Motor neuron (in vitro differentiated cells): ENCODE measurements at places on chromosomes 1 and 21. TPM values are rescaled to one million over a fixed set of nuclear protein-coding genes. Genes with fewer than 3 reads are reported as not detected.

The FAM151A gene
- total RNA-seq: not detected in 2 replicates

The SPOCD1 gene
- 0.27 and 0.38 TPM in 2 replicates for total RNA-seq

The C1orf115 gene
- 1.8 and 2.0 TPM in 2 replicates for total RNA-seq

The CYP4X1 gene
- total RNA-seq: 26.1 and 26.6 TPM in 2 replicates

The PKP1 gene
- total RNA-seq: not detected in 2 replicates

The CFHR1 gene
- total RNA-seq: 0.92 TPM in 2 replicates

The NCMAP gene
- 0.43 and 0.53 TPM in 2 replicates for total RNA-seq

The CDKN2C gene
- total RNA-seq: 18.5 and 18.9 TPM in 2 replicates

The KIFAP3 gene
- total RNA-seq: 75.0 and 77.2 TPM in 2 replicates

The CRYBG2 gene
- 0.36 and 2.2 TPM in 2 replicates for total RNA-seq

The GPR37L1 gene
- 0.69 and 1.1 TPM in 2 replicates for total RNA-seq

The HSD3B1 gene
- total RNA-seq: 0.29 and 0.64 TPM in 2 replicates

The LHX8 gene
- total RNA-seq: 0.19 TPM in 1 of 2 replicates, not detected in the other

The PRRX1 gene
- total RNA-seq: 13.5 and 20.6 TPM in 2 replicates

The DISC1 gene
- 3.9 and 4.5 TPM in 2 replicates for total RNA-seq

The SERPINC1 gene
- total RNA-seq: 0.16 TPM in 1 of 2 replicates, not detected in the other

The DCDC2B gene
- 1.00 and 1.6 TPM in 2 replicates for total RNA-seq

The SLC19A2 gene
- total RNA-seq: 10.5 and 10.7 TPM in 2 replicates

The L1TD1 gene
- total RNA-seq: 0.53 and 0.81 TPM in 2 replicates

The OR2T35 gene
- total RNA-seq: 0.05 and 0.10 TPM in 2 replicates

The LIPI gene
- not detected in 2 replicates for total RNA-seq

The S100A7 gene
- not detected in 2 replicates for total RNA-seq

The TNFSF4 gene
- 1.4 and 1.7 TPM in 2 replicates for total RNA-seq

The OR2L5 gene
- total RNA-seq: 0.38 and 0.58 TPM in 2 replicates

The CDC20 gene
- total RNA-seq: 18.0 and 20.2 TPM in 2 replicates

The TNFRSF18 gene
- not detected in 2 replicates for total RNA-seq

The RAB29 gene
- 1.6 and 1.8 TPM in 2 replicates for total RNA-seq

The CEPT1 gene
- 25.4 and 30.7 TPM in 2 replicates for total RNA-seq

The UBE2U gene
- total RNA-seq: not detected in 2 replicates

The HSF2BP gene
- 0.71 and 1.0 TPM in 2 replicates for total RNA-seq

The C1orf87 gene
- 0.04 and 0.14 TPM in 2 replicates for total RNA-seq

The SEMA4A gene
- 2.7 and 2.9 TPM in 2 replicates for total RNA-seq

The NOS1AP gene
- 9.3 and 10.4 TPM in 2 replicates for total RNA-seq

The SPATA21 gene
- 0.14 TPM in 1 of 2 replicates, not detected in the other for total RNA-seq

The TDRD10 gene
- 0.67 and 0.92 TPM in 2 replicates for total RNA-seq

The KAZN gene
- 16.2 and 17.4 TPM in 2 replicates for total RNA-seq

The SPRR2G gene
- 0.50 TPM in 1 of 2 replicates, not detected in the other for total RNA-seq

The PLEKHG5 gene
- 8.3 and 8.6 TPM in 2 replicates for total RNA-seq

The SLAMF7 gene
- 0.08 and 0.18 TPM in 2 replicates for total RNA-seq

The MIA3 gene
- total RNA-seq: 79.7 and 86.3 TPM in 2 replicates
